ENCODE measurements at places on chromosomes 12 and 14.
A peak's percentile ranks its signal among the peaks of the same experiment; 100 is the strongest.

DNA sequence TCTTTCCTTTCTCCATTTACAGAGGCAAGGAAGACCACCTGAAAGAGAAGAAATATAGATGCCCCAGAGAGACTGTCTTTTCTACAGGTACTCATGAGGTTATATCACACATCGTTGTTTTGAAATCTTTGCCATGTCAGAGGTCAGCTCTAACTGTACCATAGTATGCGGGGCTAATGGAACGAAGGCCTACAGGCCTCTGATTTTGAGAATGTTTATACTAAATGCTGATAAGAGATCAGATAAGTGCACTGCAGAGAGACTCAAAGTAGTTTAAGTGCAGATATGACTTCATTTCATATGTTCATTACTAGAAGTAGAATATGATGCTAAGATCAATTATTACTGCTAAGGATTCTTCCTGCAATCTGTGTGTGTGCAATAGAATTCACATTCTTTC is 1005.0 kb downstream of the GALC start:
- DNase-seq, result no peak

GRCh38 chr14:76778546-76779215 is 17.4 kb downstream of the VASH1 start:
- no peak for DNase-seq

- no peak for DNase-seq
Measured at GRCh38 chr14:77094672-77095284, 3.3 kb upstream of the CIPC start.

DNA sequence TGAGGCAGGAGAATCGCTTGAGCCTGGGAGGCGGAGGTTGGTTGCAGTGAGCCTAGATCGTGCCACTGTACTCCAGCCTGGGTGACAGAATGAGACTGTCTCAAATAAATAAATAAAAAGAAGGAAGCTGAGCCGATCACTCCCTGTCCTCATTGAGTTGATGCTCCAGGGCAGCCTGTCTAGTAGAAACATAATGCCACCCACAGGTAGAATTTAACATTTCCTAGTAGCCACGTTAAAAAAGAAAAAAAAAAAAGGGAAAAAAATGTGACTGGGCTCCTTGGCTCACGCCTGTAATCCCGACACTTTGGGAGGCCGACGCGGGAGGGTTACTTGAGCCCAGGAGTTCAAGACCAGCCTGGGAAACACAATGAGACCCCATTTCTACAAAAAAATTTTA is 135.7 kb downstream of the SCARB1 start:
- no peak for DNase-seq

DNA sequence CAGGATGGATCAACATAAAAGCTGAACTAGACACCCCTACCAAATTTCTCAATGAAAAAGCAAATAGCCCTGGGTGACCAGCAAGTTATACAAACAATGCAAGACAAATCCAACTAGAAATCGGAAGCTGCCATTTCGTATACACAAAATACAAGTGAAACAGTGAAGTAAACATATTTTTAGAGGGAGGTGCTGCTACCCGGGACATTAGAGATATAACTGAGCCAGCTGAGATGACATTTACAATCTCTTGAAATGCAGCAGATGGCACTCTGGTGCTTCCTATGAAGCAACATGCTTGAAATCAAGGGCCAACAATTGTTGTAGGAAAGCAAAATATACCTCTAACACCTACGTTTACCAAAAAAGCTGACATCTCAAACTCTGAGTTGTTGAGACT is 25.5 kb downstream of the BDKRB1 start:
- DNase-seq, result no peak

GRCh38 chr14:69141550-69141949 is 11.4 kb downstream of the DCAF5 start:
- DNase-seq, result no peak

DNA sequence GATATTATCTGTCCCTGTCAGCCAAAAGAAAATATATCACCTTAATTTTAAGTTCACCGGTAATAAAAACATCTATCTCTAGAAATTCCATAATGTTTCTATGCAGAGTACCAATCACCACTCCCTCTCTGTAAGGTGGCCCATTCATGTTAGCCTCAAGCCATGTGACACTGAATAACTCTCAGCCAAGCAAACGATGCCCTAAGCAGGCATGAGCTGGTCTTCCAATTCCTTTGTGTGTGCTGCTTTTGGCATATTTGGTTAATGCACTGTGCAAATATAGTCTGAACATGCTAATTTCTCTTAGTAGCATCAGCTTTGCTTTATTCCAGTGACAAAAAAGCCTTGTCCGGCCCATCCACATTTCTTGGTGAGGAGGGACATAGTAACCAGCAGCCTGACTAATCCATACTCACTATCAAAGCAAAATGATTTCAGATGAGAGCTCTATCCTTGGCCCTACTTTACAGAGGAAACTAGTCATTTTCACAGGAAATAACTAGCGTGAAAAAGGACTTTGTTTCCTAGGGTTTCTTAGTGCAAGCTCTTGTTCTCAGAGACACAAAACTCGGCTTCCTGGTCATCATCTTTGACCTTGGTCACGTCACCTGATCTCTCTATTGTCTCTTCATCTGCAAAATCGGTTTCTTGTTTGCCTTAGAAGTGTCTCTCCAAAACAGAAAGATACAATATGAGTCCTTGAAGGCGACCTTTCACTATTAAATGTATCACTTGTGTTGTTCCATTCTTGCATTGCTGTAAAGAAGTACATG is 59.2 kb upstream of the RTRAF start:
- peak; percentile 38 for DNase-seq

GRCh38 chr12:16939871-16940306 is 333.9 kb upstream of the LMO3 start:
- DNase-seq, result peak; percentile 83

DNA sequence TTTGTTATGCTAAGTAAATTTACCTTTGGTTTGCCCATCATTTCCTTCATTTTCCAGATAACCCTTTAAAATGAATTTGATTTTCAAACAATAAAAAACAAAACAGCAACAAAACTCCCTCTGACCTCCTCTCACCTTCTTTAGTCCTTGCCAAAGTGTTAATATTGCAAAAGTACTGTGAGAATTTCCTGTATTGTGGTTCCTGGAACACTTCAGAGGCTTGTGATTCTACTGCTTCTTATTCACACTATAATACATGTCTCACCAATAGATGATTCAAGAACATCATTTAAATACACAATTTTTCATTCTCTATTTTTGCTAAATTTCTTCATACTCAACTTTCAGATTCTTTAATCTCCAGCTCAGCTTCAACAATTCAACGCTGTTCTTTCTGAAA is at the start of gene KLRD1:
TSS of gene KLRD1 (plus strand) at position 241 of the 400 bp plus-strand sequence. CDS start 208 bp downstream, outside the sequence.
- DNase-seq, result no peak

GRCh38 chr12:6376079-6376869 is 911 bp upstream of the SCNN1A start:
- no peak for DNase-seq
